Upper lobe of right lung (tissue), 1 donor: ENCODE measurements at places on chromosomes 5 and 9. TPM values are rescaled to one million over a fixed set of nuclear protein-coding genes. Genes with fewer than 3 reads are reported as not detected.

REEP5 gene
- 108 TPM for total RNA-seq

- H3K27ac ChIP-seq = no peak overlapping the region
- H3K4me3 ChIP-seq = peak overlapping the region; percentile 12
- no peak for DNase-seq
- H3K4me1 ChIP-seq = peaks cover 15% of the 10 kb centered on the region
Measured at GRCh38 chr5:93570294-93571113, 10.5 kb downstream of the NR2F1-AS1 start.

MELK gene
- total RNA-seq = 1.2 TPM

ZBTB26 gene
- total RNA-seq = 8.2 TPM

- no peaks in the 10 kb centered on the region for H3K27me3 ChIP-seq
- no peaks in the 10 kb centered on the region for H3K4me1 ChIP-seq
- DNase-seq = no peak
- no peak overlapping the region for H3K27ac ChIP-seq
- H3K36me3 ChIP-seq = peaks cover 2% of the 10 kb centered on the region
Measured at GRCh38 chr9:14106699-14107098, 207.2 kb downstream of the NFIB start.

- no peaks in the 10 kb centered on the region for H3K27me3 ChIP-seq
- H3K36me3 ChIP-seq = no peaks in the 10 kb centered on the region
- no peak overlapping the region for H3K27ac ChIP-seq
- no peak for DNase-seq
- H3K4me1 ChIP-seq = no peaks in the 10 kb centered on the region
Measured at GRCh38 chr5:151449297-151449696, 1.9 kb downstream of the SLC36A1 start.

GRCh38 chr5:140342287-140342686 lies 4.1 kb downstream of the HBEGF start:
- H3K4me1 ChIP-seq = peaks cover 60% of the 10 kb centered on the region
- no peaks in the 10 kb centered on the region for H3K36me3 ChIP-seq
- H3K27me3 ChIP-seq = no peaks in the 10 kb centered on the region
- no peak for DNase-seq

- peak overlapping the region; percentile 83 for H3K27ac ChIP-seq
- H3K4me1 ChIP-seq = no peaks in the 10 kb centered on the region
- H3K36me3 ChIP-seq = no peaks in the 10 kb centered on the region
- peak; percentile 78 for DNase-seq
Measured at GRCh38 chr5:16508730-16509531, 43.3 kb upstream of the ZNF622 start.

DNA sequence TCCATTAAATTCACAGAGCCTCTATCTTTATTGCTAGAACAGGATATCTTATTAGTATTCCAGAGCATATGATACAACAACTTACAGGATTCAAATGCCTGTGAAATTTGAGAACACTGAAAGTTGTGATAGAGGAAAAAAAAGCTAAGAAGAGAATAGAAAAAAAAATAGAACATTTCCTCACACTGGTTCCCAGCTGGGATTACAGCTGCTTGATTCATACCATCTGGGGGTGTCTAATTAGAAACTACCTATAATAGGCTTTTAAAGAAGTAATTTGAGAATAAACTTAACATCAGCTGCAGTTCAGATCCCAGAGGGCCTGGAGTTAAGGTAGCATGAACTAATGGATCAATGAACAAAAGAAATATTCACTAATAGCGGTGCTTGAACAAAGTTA lies 922.0 kb downstream of the CDH12 start:
- H3K4me3 ChIP-seq = no peak overlapping the region
- H3K27ac ChIP-seq = no peak overlapping the region
- no peaks in the 10 kb centered on the region for H3K27me3 ChIP-seq
- no peak for DNase-seq
- H3K4me1 ChIP-seq = no peaks in the 10 kb centered on the region

GRCh38 chr9:75148561-75148960 lies 60.2 kb downstream of the OSTF1 start:
- DNase-seq = no peak
- H3K27ac ChIP-seq = peak overlapping the region; percentile 49
- H3K27me3 ChIP-seq = no peaks in the 10 kb centered on the region
- H3K4me1 ChIP-seq = peaks cover 26% of the 10 kb centered on the region

GRCh38 chr5:43041669-43042175 lies 1.6 kb upstream of the ANXA2R start:
- no peaks in the 10 kb centered on the region for H3K4me1 ChIP-seq
- peak overlapping the region; percentile 73 for H3K4me3 ChIP-seq
- H3K36me3 ChIP-seq = no peaks in the 10 kb centered on the region
- peaks cover 5% of the 10 kb centered on the region for H3K27me3 ChIP-seq
- H3K27ac ChIP-seq = peak overlapping the region; percentile 100

RELL2 gene
- total RNA-seq = 6.1 TPM

DNA sequence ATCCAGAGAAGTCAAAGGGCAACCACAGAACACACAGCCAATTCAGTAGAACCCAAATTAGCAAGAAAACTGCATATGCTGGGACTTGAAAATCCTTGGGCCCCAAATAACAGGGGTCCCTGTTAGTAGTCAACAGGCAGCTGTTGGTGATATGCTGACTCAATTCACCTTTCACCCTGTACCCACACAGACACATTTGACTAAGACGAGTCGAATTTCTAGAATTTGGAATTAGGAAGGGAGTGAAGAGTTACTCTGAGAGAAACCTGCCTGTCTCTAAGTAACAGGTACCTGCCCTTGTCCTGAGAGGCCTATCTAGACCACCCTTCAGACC lies 821 bp upstream of the VCP start:
- peaks cover 3% of the 10 kb centered on the region for H3K36me3 ChIP-seq
- no peak for DNase-seq
- peaks cover 27% of the 10 kb centered on the region for H3K4me1 ChIP-seq
- peak overlapping the region; percentile 48 for H3K27ac ChIP-seq
- no peaks in the 10 kb centered on the region for H3K27me3 ChIP-seq

LTC4S gene
- 22.6 TPM for total RNA-seq

DNA sequence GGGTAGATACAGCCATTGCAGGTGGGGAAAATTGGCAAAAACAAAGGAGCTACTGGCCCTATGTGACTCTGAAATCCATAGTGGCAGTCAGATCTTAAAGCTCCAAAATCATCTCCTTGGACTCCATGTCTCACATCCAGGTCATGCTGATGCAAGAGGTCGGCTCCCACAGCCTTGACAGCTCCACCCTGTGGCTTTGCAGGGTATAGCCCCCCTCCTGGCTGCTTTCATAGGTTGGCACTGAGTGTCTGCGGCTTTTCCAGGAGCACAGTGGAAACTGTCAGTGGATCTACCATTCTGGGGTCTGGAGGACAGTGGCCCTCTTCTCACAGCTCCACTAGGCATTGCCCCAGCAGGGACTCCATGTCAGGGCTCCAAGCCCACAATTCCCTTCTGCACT lies 1190.1 kb downstream of the CDH12 start:
- no peaks in the 10 kb centered on the region for H3K36me3 ChIP-seq
- H3K4me1 ChIP-seq = no peaks in the 10 kb centered on the region
- H3K27ac ChIP-seq = no peak overlapping the region

GRCh38 chr5:112077180-112077579 lies 320.2 kb upstream of the NREP start:
- no peaks in the 10 kb centered on the region for H3K36me3 ChIP-seq
- no peaks in the 10 kb centered on the region for H3K27me3 ChIP-seq
- H3K27ac ChIP-seq = no peak overlapping the region
- H3K4me1 ChIP-seq = no peaks in the 10 kb centered on the region

- no peak for DNase-seq
- H3K27ac ChIP-seq = no peak overlapping the region
- no peaks in the 10 kb centered on the region for H3K27me3 ChIP-seq
- H3K36me3 ChIP-seq = peaks cover 54% of the 10 kb centered on the region
Measured at GRCh38 chr5:10745133-10745532, 15.9 kb downstream of the DAP start.

FOXD4L4 gene
- 0.23 TPM for total RNA-seq

- H3K4me1 ChIP-seq = no peaks in the 10 kb centered on the region
- H3K4me3 ChIP-seq = no peak overlapping the region
- no peak for DNase-seq
- H3K27me3 ChIP-seq = no peaks in the 10 kb centered on the region
- peaks cover 89% of the 10 kb centered on the region for H3K36me3 ChIP-seq
Measured at GRCh38 chr9:131188976-131189375, 63.6 kb downstream of the NUP214 start.

SLIT3 gene
- 70.0 TPM for total RNA-seq

- no peaks in the 10 kb centered on the region for H3K4me1 ChIP-seq
- no peaks in the 10 kb centered on the region for H3K36me3 ChIP-seq
- H3K4me3 ChIP-seq = no peak overlapping the region
- no peaks in the 10 kb centered on the region for H3K27me3 ChIP-seq
- H3K27ac ChIP-seq = no peak overlapping the region
Measured at GRCh38 chr5:155978850-155979249, 348.1 kb upstream of the SGCD start.

GAPT gene
- 5.2 TPM for total RNA-seq

DNA sequence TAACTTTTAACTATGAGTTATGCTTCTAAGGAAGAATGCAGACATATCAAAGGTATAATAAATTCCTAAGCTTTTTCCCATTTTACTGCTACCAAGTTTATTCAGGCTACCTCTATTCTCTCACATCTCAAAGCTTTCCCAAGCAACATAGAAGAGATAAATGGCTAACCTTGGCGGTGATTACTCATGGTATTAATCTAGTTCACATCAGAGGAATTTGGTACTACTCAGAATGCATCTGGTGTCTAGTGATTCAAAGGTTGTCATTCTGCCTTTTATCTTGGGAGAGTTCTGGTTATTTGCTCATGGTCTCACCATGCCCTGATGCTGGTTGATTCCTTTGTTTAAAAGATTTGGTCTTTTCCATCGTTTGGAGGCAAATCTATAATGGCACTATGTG lies 182.7 kb downstream of the TAF11L14 start:
- no peak overlapping the region for H3K27ac ChIP-seq
- H3K4me1 ChIP-seq = no peaks in the 10 kb centered on the region
- no peak for DNase-seq
- no peaks in the 10 kb centered on the region for H3K36me3 ChIP-seq

DNA sequence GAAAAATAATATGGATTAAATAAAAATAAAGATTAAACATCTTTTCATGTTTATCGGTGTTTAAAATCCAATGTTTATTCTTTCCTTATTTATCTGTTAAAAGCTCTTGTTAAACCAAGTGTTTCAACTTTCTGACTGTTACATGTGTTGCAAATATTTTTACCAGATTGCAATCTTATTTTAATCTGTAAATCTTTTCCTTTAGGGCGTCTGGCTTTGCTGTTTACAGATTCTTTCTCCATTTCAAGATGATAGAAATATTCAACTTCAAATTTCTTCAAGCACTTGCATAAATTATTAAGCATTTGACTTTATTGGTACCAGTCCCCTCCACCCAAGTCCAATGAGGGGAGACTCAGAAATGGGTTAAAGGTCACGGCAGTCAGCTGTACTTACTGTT lies 16.9 kb upstream of the ABCA1 start:
- no peaks in the 10 kb centered on the region for H3K36me3 ChIP-seq
- H3K4me3 ChIP-seq = no peak overlapping the region
- H3K27ac ChIP-seq = no peak overlapping the region
- H3K27me3 ChIP-seq = no peaks in the 10 kb centered on the region

DNA sequence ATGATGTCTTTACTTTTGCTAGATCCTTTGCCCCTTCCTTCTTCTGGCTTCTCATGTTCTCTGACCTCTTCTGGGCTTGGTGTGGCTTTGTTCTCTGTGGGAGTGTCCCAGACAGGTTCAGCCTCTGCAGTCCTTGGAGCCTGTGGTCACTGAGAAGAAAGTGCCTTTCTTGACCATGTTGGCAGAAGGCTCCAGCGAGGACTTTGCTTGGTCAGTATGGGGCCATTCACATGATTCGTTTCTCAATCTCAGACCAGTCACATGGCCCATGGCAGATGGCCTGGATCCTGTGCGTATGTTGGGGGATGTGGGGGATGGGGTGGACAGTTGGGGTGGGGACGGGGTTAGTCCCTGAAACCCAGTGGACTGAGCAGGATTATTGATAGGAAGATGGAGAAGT lies 274.1 kb downstream of the ARHGAP26 start:
- no peaks in the 10 kb centered on the region for H3K36me3 ChIP-seq
- no peak overlapping the region for H3K27ac ChIP-seq
- no peak for DNase-seq

DNA sequence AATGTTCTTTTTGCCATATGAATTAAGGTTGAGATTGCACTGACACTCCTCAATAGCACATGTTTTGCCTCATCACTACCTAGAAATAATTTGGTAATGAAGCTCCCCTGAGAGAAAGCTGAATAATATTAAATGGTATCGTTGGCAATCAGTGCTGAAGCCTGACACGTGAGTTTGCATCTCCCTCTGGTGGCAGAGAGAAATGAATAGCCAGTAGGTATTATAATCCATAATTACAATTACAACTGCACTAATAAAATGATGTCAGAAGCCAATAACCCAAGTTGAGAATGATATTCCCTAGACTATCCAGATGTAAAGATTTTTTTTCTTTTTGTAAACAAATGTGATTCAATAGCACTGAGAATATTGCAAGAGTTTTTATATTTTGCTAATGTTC lies 700.3 kb downstream of the PTPRD start:
- H3K4me1 ChIP-seq = no peaks in the 10 kb centered on the region
- no peak overlapping the region for H3K4me3 ChIP-seq
- H3K27me3 ChIP-seq = no peaks in the 10 kb centered on the region
- no peak overlapping the region for H3K27ac ChIP-seq
- no peaks in the 10 kb centered on the region for H3K36me3 ChIP-seq
- DNase-seq = no peak

GRCh38 chr9:70954126-70954525 lies 167.3 kb downstream of the TRPM3 start:
- H3K27ac ChIP-seq = peak overlapping the region; percentile 4
- H3K27me3 ChIP-seq = no peaks in the 10 kb centered on the region
